ENCODE measurements at places on chromosomes 13 and 19. TPM values are rescaled to one million over a fixed set of nuclear protein-coding genes. Genes with fewer than 3 reads are reported as not detected.

Gene UCHL3
- total RNA-seq = 33.1 TPM

Gene MBD3L3
- not detected for total RNA-seq

Gene ZFR2
- total RNA-seq = 16.4 TPM

Gene SERPINE3
- total RNA-seq = 0.86 TPM

- H3K27me3 ChIP-seq = no peaks in the 10 kb centered on the region
- no peak for DNase-seq
- H3K27ac ChIP-seq = no peak overlapping the region
- peaks cover 16% of the 10 kb centered on the region for H3K4me1 ChIP-seq
Observed at GRCh38 chr13:76853481-76853880, 32.7 kb downstream of the KCTD12 start.

DNA sequence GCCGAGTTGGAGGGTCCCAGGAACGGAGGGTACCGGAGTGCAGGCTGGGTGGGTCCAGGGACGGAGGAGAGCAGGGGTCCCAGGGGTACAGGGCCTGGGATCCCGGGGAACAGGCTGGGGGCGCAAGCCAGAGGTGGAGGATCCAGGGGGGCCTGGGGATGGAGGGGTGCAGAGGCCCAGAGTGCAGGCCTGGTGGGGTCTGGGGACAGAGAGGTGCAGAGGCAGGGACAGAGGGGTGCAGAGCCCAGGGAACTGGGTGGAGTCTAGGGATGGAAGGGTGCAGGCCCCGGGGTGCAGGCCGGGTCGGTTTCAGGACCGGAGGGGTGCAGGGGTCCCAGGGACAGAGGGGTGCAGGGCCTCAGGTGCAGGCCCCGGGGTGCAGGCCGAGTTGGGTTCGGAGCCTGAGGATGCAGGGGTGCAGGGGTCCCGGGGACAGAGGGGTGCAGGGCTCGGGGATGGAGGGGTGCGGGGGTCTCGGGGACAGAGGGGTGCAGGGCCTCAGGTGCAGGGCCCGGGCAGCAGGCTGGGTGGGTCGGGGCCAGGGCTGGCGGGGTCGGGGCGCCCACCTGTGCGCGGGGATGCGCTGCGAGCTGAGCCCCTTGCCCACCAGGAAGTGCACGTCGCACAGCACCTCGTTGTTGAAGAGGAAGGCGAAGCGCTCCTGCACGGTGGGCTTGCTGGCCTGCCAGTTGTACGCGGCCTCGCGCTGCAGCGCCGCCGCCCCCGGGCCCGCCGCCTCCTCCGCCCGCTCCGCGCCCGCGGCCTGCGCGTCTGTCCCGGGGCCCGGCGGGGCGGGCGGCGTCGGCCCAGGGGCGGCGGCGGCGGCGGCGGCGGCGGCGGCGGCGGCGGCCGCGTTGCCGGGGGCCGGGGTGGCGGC lies 545 bp downstream of the BTBD2 start:
- H3K4me3 ChIP-seq = peak overlapping the region; percentile 80
- no peak overlapping the region for H3K27ac ChIP-seq
- DNase-seq = peak; percentile 68
- no peaks in the 10 kb centered on the region for H3K4me1 ChIP-seq
- no peaks in the 10 kb centered on the region for H3K27me3 ChIP-seq

- peaks cover 53% of the 10 kb centered on the region for H3K27me3 ChIP-seq
- no peak for DNase-seq
- H3K36me3 ChIP-seq = no peaks in the 10 kb centered on the region
- H3K4me3 ChIP-seq = no peak overlapping the region
- no peak overlapping the region for H3K27ac ChIP-seq
Observed at GRCh38 chr13:101892296-101892695, 439.8 kb downstream of the ITGBL1 start.

DNA sequence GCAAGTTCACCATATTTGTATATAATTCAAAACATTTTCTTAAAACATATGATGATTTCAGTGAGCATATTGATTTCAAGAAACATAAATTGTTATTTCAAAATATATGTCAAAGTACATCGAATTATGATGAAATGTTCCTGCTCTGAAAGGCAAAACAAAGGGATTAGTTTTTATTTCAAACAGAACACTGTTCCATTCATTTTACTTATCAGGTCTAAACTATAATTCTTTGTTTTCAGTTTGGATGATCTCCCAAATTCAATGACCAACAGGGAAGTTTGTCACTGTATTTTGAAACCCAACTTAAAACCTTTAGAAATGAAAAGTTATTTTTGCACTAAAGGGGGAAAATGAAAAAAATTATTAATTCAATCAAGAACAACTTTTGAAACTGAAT lies 610.2 kb downstream of the SLITRK1 start:
- H3K36me3 ChIP-seq = no peaks in the 10 kb centered on the region
- no peak overlapping the region for H3K27ac ChIP-seq
- H3K4me1 ChIP-seq = no peaks in the 10 kb centered on the region
- no peak for DNase-seq
- no peak overlapping the region for H3K4me3 ChIP-seq

Gene SLC6A16
- total RNA-seq = 3.3 TPM

DNA sequence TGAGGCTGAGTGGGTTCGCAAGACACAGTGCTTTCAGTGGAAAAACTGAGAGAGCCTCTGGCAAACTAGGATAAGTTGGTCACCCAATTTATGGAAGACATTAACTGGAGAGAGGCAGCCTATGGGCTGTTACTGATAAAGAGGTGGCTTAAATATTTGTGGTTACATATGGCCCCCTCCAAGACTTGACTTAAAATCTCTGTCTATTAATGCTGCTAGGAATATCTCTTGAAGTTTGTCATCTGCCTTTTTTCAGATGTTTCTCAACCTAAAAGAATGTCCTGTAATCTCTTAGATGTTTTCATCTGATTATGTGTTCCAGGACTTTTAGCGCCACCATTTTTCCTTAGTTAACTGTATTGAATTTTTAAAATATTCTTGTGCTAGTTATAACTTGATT lies 54.6 kb downstream of the NAA16 start:
- DNase-seq = no peak
- H3K36me3 ChIP-seq = peaks cover 85% of the 10 kb centered on the region
- no peaks in the 10 kb centered on the region for H3K4me1 ChIP-seq
- H3K4me3 ChIP-seq = no peak overlapping the region

Gene TRPM4
- total RNA-seq = 38.8 TPM

DNA sequence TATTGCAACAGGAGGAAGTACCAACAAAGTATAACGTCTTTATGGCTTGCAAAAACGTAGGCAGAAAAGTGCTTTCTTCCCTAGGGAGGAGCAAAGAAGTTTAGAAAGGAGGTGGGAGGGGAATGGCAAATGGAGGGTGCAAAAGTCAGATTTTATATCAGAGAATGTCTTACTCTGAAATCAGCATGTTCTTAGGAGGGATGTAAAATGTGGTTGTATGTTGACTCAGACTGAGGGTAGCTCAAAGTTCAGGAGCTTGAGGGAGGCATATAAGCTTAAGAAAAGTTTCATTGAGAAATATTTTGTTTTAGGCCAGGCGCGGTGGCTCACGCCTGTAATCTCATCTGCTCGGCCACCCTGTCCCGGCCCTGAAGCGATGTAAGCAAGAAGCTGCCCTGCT lies 1.7 kb downstream of the ZNF90 start:
- H3K4me3 ChIP-seq = peak overlapping the region; percentile 87
- peaks cover 40% of the 10 kb centered on the region for H3K36me3 ChIP-seq
- H3K27ac ChIP-seq = no peak overlapping the region
- peaks cover 3% of the 10 kb centered on the region for H3K4me1 ChIP-seq
- no peak for DNase-seq

Gene CYP2F1
- total RNA-seq = not detected

DNA sequence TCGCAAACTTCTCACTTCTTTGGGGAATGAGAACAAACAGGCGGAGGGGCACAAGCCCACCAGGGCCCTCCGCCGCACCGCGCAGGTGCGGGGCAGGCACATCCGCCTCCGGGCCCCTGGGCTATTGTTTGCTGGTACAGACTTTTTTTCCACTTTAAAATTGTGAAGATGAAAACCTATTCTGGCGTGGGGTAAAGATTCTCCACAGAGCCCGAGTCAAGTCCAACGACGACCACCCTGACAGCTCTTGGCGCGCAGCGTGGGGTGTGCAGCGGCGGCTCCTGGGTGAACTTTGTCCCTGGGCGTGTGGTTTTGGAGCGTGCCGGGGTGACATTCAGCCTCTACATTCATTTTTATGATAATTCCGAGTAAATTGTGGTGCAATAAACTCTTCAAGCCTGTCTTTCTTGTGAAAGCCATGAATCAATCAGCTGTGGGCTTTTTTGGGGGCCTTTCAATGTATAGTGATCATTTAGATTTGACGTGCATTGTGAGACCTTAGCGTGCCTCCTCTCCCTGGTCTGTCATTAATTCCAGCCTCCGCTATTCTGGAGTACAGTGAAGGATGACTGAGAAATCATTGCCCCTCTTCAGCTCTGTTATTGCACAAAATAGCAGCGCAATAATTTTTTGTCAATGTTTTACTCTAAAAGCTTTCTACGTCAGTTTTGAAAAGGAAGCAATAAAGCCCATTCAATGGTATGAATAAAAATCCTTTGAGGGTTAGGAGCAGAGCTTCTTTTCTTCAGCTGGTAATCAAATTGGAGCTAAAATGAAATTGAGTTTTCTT lies 90.0 kb downstream of the TEX29 start:
- H3K36me3 ChIP-seq = no peaks in the 10 kb centered on the region
- DNase-seq = no peak
- H3K4me1 ChIP-seq = no peaks in the 10 kb centered on the region

Gene LRRC8E
- 3.4 TPM for total RNA-seq

DNA sequence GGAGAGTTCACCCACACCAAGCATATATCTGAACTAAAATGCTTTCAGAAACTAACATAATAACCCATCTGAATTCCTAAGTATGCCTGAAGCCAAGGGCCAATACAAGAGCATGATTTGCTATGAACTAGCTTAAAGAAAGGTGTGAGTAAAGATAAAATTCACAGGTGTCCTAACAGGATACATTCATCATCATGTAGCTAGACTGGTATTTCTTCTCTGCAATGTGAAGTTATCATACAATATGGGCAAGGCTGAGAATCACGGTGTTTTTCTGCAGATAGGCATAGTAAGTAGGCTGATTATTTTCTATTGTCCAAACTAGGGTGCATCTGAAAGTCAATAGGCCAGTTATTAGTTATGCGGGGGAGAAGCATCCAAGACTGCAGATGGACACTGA lies 63.1 kb downstream of the STK24 start:
- H3K4me1 ChIP-seq = peaks cover 6% of the 10 kb centered on the region
- no peak for DNase-seq
- no peaks in the 10 kb centered on the region for H3K27me3 ChIP-seq
- H3K4me3 ChIP-seq = no peak overlapping the region
- H3K36me3 ChIP-seq = peaks cover 51% of the 10 kb centered on the region

Gene DPF1
- 4.5 TPM for total RNA-seq

GRCh38 chr19:55461974-55462626 lies 658 bp upstream of the ISOC2 start:
- H3K4me1 ChIP-seq = peaks cover 4% of the 10 kb centered on the region
- H3K27ac ChIP-seq = no peak overlapping the region
- no peaks in the 10 kb centered on the region for H3K36me3 ChIP-seq
- no peak for DNase-seq
- no peaks in the 10 kb centered on the region for H3K27me3 ChIP-seq

DNA sequence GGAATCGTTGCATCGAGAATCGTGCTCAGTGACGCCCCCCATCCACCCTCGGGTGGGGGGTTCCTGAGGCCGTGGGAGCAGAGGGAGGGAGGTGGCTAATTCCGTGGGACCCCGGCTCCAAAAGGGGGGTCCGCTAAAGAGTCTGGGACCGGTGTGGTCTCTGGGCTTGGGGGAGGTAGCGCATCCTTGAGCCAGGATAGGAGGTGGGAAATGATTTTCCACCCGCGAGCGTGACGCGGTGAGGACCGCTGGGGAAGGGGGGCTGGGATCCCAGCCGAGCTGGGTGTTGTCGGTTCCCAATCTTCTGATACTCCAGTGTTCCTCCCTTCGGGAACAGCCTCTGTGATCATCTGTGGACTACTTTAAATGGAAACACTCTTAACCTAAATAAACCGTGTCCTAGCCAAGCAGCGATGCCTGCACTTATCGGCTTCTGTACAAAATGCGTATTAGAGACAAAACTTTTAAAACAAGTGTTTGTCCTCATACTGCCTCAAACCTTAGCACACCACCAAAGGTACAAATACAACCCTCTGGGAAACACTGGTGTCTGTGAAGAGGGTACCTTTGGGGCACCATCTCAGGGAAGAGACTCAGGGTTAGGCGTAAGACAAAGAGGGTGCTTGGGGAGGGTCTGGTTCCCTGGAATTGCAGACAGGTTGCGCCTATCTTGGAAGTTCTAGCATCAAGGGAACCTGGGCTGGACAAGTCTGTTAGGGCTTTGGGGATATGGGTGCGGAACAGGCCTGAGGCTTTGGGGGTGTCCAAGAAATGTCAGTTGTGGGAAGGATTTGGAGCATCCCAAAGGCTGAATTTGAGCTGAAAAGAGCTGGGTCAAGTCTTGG lies 16.0 kb downstream of the KCNC3 start:
- no peak overlapping the region for H3K27ac ChIP-seq
- H3K36me3 ChIP-seq = no peaks in the 10 kb centered on the region
- peak overlapping the region; percentile 67 for H3K4me3 ChIP-seq

Gene LIM2
- total RNA-seq = not detected

DNA sequence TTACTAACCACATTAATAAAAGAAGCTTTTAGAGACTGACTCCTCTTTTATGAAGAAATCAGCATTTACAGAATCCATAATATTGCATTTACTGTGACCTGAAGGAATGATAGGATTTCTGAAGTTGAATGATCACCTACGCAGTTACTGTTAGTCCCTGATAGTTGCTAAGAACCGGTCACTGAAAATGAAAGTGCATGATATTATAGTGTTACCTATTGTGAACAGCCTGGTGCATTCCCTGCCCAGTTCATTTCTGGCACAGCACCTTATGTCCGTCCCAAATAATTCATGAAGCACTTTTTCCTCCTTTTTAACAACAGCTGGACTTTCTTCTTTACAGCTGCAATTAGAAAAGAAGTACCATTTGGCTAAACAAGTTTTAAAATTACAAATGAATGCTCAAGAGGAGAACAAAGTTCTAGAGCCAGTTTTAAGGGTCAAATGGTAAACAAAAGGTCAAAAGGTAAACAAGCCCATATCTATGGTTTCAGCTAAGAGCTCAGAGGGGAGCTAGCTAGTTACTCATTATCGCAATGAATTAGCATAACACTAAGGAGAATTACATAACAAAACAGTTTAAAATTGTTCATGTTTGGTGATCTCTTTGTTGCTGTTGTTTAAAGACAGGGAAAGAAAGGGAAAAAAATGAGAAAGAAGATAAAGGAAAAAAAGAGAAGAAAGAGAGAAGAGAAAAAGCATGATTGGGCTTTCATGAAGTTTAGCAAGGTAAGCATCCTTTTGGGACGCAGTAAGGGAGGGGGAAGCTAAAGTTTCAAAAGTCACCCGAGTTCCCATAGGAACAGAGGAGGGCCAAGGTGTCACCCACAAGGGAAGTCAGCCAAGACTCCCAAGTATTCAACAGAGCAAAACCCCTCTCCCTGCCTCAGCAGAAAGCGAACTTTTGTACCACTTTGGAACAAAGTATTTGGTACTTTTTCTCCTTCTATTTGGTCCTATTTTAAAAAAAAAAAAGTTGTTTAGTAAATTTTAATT lies 50.2 kb downstream of the FLT3 start:
- peaks cover 8% of the 10 kb centered on the region for H3K27me3 ChIP-seq
- peaks cover 9% of the 10 kb centered on the region for H3K4me1 ChIP-seq
- DNase-seq = peak; percentile 66

- no peak overlapping the region for H3K27ac ChIP-seq
- H3K4me3 ChIP-seq = peak overlapping the region; percentile 87
- DNase-seq = no peak
- H3K36me3 ChIP-seq = peaks cover 64% of the 10 kb centered on the region
- H3K4me1 ChIP-seq = peaks cover 10% of the 10 kb centered on the region
- no peaks in the 10 kb centered on the region for H3K27me3 ChIP-seq
Observed at GRCh38 chr19:5624741-5625278, 1.9 kb downstream of the SAFB start.

Gene BRSK1
- 91.4 TPM for total RNA-seq

All from endodermal cell (in vitro differentiated cells).